Suppressor macrophage treated with lipopolysaccharide for 4 hours (primary cell): ENCODE measurements at places on chromosomes 6 and 20.

GRCh38 chr20:61444637-61445036 is 192.6 kb downstream of the CDH4 start:
- DNase-seq = no peak

DNA sequence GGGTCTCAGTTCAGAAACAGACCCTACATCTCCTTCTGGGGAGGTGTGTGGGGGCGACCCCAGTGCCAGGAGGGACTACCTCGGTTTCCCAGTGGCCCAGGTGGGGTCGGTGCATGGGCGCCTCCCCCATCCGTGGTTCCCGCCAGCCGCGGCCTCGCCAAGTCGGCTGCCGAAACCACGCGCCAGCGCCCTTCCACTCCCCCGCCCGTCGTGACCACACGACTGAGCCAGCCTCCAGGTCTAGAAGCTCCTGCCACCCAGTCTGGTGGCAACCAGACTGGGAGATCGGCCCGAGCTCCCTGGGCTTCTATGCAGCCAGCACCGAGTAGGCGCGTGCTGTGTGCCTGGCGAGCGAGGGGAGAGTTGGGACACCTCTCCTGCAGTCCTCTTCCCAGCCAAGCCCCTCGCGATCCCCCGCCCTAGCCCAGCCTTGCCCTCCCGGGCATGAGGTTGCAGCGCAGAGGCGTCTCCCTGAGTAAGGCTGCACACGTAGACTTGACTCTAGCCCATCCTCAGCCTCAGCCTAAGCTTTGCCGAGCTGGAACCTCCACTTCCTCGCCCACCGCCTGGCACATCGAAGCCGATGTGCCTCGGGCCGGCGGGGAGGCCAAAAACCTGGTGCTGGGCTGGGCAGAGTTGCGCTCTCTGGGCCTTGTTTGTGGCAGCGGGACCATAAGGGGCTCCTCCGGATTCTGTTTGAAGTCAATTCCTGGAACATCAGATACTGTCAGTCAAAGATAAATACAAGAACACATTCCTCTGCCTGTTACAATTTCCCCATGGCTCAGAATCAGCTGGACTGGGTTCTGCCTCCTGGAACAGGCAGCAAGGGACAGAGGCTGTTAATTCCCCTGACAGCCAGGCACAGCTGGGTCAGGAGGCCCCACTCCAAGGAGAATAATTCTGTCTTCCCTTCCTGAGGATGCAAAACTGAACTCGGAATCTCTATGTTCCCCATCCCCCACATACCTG is 1.5 kb upstream of the CPNE5 start:
- no peak for DNase-seq

DNA sequence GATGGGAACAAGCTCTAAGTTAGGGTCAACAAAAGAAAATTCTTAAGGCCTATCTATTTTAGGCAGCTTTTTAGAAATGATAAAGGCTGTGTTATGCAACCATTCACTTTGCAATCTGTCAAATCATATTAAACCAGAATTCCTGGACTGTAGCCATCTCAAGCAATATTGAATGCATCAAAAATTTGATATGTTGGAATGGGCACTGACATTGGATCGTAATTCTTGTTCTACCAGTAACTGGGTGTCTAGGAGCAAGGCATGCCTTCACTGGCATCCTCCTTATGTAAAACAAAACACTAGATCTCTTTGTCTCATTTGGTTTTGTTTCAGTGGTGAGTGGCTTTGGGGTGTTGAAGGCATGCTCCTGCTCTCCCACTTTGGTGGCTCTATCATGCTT is 145.6 kb downstream of the JARID2 start:
- DNase-seq = no peak

DNA sequence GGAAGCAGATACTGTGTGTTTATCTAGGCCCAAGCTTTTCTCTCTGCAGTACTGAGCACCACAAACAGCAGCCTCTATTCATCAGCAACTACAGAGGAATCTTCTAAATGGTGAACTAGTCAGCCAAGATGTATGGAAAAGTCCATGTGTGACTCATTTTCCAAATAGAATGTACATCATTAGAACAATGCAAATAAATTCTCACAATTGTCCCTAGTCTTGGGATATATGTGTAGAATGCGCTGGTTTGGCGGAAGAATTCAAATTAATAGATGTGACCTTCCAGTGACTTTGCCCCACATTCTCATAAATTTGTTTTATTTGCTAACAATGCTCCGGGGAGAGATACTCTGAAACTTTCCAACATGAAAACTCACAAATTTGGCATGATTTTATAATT is 436.2 kb downstream of the CBLN4 start:
- DNase-seq = no peak

GRCh38 chr6:90462102-90462501 is 124.8 kb downstream of the MAP3K7 start:
- no peak for DNase-seq

- DNase-seq = no peak
Measured at GRCh38 chr20:47175493-47175892, 181.0 kb downstream of the ZMYND8 start.

DNA sequence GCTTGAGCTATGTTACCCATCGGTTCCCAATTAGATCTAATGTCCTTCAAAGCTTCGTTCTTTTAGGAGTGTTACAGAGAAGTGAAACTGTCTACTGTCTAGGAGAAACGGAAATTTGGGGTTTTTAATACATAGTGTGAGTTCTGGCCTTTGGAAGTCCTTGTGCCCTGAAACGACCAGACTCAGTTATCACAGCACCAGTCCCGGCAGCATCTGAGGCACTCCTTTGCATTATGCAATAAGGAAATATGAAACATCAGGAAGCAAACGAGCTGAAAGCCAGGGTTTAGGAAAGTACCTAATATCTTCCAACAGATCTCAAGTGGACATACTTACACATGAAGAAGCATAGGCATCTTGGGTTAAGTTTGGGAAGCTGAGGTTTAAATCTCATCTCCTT is 61.8 kb upstream of the ADGRF1 start:
- DNase-seq = peak; percentile 85

DNA sequence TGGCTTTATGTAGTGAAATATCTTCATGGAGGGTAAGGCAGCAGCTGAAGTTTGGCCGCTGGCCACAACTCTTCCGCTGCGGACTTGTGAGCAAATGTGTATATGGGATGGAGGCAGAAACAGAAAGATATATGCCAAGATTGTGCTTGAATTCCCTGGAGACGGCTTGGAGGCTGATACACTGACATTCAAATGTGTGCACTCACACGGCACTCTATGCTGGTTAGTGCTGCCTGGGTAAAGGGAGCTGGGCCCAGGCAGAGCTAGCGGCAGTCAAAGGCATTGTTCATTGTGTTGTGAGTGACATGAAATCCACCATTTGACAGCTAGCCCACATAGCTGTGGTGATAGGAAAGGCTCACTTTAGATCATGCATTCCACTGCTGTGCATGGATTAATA is 202.7 kb downstream of the CLIC5 start:
- no peak for DNase-seq

DNA sequence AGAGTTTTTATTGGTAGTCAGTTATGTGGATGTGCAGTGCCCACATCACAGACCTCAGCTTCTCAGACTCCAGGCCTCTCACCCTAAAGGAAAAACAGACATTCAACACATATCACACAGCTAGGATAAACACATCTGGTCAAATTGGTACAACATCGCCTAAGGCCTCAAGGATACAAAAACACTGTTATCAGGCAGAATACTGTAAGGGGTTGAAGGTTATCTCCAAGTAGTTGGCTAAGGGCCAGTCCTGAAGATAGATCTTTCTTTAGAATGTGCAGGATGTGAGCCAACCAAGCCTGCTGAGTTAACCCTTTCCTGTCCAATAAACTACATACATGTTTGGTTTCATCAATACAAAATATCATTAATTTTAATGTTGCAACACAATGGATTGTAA is 308.4 kb upstream of the GJE1 start:
- DNase-seq = no peak

- peak; percentile 50 for DNase-seq
Measured at GRCh38 chr6:20404641-20405032, 3.0 kb downstream of the E2F3 start.

DNA sequence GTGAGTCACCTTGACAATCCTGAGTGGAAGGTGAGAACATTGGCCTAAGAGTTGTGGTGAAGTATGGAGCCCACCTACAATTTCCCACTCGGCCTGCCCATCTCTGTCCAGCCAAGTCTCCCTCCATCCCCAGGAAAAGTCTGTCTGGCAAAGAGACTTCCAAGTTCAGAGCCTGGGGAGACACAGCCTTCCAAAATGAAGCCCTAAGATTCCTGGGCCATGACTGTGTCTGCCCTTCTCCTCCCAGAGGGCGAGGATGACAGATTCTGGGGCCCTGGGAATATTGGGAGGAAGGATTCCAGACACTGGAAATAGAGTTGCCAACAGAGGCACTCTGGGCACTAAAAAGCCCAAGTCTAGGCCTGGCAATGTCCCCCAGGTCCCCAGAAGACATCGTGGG is 176.8 kb downstream of the NFATC2 start:
- no peak for DNase-seq

DNA sequence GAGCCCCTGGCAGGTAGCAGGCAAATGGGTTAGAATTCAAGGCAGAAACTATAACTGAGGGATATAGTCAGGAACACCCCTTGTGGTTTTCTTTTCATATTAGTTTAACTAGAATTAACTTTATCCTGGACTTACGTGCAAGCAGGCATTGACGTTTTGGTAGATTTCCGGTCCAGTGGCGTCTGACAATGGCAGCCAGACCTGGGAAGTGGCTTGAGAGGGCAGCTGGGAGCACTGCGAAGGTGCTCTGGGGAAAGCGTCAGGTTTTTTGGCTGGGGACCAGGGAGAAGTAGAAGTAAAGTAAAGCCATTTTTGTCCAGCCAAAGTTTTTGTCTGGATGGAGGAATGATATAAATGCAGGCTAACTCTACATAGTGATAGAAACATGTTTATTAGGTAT is 8.4 kb upstream of the ACSS1 start:
- DNase-seq = no peak

DNA sequence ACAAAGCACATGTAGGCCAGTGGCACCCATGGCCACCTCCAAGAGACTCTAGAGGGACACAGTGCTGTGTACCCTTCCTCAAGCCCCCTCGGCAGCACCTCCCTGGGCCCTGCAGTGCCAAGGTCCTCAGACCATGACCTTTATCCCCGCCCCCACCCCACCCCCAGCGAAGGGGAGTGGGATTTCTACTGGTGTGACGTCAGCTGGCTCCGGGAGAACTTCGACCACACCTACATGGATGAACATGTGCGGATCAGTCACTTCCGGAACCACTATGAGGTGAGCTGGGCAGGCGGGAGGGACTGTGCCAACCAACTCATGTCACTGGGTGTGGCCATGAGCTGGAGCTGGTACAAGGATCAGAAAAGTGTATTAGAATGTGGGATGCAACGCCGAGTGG is 38.0 kb downstream of the TTLL9 start:
- no peak for DNase-seq

GRCh38 chr6:29557320-29557719 is 2.2 kb downstream of the UBD start:
- no peak for DNase-seq

DNA sequence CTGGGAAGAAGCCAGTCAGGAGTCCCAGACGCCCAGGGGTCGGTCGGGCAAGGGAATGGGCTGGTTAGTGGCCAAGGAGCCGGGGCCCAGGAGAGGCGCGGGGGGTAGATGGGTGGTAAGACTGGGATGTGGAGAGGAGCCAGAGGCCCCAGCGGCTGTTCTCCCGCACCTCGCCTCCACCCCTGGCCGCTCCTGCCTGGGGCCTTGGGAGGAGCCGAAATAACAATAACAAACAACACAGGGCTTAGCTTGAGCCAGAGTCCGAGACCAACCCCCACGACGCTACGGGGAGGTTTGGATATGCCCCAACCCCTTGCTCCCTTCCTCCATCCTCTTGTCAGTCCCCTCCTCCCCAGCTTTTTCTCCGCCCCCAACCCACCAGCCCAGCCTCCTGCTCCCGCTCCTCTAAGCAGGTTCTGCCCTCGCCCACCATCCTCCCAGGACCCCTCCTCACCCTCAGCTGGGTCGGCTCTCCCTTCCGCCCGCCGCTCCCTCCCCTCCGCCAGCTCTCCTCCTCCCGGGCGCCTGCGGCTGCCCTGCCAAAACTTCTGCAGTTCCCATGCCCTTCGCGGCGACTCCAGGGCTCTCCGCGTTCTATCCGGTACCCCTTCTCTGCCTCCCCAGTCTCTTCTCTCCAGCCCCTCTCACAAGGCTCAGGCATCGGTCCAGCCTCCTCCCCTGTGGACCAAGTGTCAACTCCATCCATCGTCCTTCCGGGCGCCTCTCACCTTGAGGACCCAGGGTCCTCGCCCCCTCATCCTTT is 1.1 kb downstream of the RNF39 start:
- no peak for DNase-seq

DNA sequence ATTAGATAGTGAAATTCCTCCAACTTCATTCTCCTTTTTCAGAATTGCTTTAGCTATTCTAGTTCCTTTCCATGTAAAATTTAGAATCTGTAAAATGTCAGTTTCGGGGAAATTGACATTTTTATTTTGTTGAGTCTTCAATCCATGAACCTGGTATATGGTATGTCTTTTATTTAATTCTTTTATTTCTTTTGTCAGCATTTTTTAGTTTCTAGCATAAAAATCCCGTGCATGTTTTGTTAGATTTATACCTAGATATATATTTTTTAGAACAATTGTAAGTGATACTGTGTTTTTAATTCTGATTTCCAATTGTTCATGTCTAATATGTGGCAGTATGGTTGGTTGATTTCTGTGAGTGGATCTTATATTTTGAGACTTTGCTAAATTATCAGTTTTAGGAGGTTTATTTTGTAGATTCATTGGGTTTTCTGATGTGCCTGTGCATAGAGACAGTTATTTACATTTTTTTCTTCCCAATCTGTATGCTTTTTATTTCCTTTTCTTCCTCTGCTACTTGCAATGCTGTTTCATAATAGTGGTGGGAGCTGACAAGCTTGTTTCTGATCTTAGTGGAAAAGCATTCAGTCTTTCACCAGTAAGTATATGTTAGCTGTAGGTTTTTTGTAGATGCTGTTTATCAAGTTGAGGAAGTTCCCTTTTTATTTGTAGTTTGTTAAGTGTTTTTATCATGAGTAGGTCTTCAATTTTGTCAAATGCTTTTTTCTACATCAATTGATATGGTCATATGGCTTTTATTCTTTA is 13.7 kb downstream of the TAB2 start:
- no peak for DNase-seq

- no peak for DNase-seq
Measured at GRCh38 chr6:41077536-41077935, 4.8 kb downstream of the NFYA start.

- no peak for DNase-seq
Measured at GRCh38 chr6:156862711-156863110, 85.5 kb downstream of the ARID1B start.

DNA sequence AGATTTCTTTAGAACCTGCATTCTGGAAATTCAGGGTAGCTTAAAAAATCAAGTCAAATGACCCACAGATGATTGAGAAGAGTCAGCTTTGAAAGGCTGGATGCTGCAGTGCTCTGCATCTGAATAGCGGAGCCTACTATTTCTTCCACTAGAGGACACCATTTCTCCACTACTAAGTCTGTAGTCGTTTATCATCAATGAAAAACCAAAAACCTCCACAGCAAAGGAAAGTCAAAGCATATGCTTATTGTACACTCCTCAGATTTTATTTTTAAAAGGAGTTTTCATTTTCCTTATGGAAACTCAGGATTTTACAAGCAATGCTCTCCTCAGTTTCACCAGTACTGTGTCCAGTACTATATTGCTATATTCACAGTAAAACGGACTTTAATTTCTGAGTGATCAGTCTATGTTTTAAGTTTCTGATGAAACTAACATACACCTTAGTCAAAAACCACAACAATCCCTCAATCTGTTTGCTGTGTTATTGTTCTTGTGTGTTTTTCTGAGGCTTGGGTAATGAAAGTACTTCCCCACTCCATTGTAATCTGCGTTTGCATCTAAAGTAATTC is 50.5 kb upstream of the ENPP5 start:
- peak; percentile 54 for DNase-seq
